ENCODE measurements at places on chromosomes 2 and 18.

- no peak for DNase-seq
Measured at GRCh38 chr2:166134252-166135151, 6.7 kb upstream of the SCN1A start.

DNA sequence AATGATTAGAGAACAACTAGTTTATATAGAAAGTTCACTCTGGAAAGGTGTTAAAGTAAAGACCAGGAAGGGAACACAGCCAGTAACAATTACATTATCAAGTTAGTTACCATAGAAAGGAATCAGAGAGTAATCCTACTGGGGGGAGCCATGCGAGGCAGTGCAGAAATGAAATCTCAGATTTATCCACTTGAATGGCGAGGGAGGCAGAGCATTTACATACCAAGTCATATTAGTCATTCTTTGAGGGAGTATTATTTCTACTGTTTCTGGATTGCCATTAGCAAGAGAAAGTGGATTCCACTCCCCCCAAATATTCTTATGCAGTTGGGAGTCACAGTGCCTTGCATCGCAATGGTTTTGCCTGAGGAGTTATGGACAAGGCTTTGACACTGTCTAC lies 472.7 kb upstream of the TRIB2 start:
- DNase-seq, result no peak

DNA sequence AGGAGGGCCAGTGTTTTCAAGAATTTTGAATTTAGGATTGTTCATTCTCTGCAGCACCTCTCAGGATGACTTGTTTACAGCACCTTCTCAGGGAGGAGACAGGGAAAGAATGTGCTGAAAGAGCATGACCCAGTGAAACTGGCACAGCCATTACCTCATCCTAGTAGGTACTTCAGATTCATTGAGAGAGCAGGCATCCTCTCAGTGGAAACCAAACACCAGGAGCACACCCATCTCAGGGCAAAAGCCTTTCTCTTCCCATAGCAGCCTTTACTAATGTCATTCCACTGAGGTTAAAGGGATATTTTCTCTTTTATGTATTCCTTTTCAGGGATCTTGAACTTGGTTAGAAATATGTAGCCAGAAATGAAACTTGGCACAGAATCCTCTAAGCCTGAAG lies 2.6 kb downstream of the MAP2 start:
- no peak for DNase-seq

- DNase-seq, result no peak
Measured at GRCh38 chr2:210888035-210888434, 331.6 kb downstream of the CPS1 start.

- DNase-seq, result no peak
Measured at GRCh38 chr18:45081566-45082181, 401.0 kb downstream of the SETBP1 start.

GRCh38 chr2:239610457-239611221 lies 209.8 kb upstream of the HDAC4 start:
- no peak for DNase-seq

DNA sequence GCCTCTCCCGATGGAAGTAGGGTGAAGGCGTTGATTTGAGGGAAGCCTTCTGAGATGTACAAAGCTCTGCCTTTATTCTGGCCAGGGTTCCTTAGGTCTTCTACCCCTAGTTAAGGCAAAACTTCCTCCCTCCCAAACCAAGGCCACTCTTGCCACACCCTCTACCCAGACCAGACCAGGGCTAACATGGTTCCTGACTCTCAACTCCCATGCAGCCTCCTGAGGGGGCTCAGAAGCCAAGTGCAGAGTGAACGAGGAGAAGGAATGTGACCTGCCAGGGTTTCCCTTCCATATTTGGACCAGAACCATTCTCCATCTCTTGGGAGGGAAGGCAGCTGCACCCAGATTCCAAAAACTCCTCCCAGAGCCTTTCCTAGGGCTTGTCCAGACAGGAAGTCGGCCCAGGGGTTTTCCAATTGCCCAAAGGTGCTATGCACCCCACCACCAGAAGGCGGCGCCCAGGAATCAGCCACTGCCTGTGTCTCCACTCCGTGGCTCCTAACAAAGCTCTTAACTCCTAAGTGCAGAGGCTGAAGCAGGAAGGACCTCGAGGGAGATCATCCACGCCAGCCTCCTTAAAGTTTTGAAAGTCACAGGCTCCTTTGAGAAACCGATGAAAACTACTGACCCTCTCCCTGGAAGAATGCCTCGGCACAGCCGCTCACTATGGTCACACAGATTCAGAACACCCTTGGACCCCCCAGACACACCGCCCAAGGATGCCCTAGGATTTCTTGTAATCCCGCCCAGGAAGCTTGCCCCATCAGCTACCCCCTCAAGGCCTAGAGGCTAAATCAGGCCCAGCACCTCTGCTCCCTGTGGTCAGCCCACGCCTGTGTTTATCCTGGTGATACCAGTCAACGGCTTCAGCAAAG lies 157.8 kb downstream of the SMAD2 start:
- DNase-seq, result peak; percentile 35

DNA sequence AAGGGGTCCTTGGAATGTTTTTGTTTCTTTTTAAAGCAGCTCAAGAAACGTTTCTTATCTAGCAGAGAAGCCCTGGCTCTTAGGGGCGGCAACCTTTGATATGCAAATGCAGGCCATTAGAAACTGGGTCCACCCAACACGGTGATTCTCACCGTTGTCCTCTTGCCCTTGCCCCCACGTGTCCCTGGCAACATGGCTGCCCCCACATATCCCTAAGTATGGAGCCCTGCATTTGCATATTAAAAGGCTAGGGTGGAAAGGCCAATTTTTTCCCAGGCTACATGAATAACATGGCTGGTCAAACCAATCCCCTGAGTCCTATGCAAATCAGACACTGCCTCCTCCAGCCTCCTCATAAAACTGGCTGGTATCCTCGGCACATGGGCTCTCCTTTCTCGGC lies 230.1 kb upstream of the SPOPL start:
- no peak for DNase-seq

Data from OCI-LY7 (cell line).